ENCODE measurements at places on chromosomes 5 and 9.

GRCh38 chr9:28092981-28093936 lies 520.0 kb upstream of the C9orf72 start:
- DNase-seq, result no peak

GRCh38 chr9:93300585-93301081 lies 116.7 kb downstream of the WNK2 start:
- no peak for DNase-seq

DNA sequence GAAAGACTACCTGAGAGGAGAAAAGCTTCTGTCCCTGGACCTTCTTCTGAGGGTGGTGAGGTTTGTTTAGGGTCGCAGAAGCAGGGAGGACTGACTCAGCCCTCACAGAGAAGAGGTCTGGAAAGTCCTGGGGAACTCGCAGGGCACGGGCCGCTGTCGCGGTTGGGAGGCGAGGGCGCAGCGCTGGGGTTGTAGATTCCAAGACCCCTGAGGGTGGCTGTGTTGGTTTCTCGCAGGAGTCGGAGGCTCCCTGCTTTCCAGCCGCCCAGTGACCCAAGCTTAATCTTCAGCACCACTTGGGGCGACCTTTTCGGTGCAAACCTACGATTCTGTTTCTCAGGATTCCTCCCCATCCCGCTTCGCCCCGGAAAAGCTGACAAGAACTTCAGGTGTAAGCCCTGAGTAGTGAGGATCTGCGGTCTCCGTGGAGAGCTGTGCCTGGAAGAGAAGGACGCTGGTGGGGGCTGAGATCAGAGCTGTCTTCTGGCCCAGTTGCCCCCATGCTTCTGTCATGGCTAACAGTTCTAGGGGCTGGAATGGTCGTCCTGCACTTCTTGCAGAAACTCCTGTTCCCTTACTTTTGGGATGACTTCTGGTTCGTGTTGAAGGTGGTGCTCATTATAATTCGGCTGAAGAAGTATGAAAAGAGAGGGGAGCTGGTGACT lies 482 bp downstream of the SLC27A6 start:
- DNase-seq, result no peak

DNA sequence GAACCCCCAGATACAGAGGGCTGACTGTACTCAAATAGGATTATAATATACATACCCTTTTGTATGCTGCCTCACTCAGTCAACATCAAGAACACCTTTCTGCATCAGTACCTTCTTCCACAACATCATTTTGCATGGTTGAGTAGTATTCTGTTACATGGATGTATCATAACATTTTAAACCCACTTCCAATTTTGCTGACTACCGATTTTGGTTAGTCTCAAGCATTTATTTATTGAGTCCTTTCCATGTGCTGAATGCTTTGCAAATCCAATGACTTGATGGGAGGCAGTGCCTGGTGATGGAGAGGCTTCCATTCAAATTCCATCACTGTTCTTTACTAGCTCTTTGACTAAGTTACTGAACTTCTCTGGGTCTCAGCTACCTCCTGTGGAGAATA lies 182.0 kb upstream of the KLF4 start:
- no peak for DNase-seq

DNA sequence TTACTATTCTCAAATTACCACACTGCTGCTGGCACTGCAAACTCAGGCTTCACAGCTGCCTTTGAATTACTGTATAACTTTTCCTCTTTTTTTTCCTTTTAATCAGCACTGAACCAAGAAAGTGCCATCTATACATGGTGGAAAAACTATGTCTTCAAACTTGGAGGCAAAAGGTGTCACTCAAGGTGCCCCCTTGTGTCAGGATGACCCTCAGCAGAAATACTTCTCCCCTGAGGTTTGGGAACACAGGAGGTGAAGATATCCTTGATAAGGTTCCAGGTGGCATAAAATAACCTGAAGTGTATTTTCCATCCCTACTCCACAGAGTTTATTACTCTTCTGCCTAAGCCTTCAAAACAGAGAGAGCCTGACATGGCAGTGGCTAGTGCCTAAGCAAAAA lies 14.5 kb downstream of the FRMD3 start:
- no peak for DNase-seq

DNA sequence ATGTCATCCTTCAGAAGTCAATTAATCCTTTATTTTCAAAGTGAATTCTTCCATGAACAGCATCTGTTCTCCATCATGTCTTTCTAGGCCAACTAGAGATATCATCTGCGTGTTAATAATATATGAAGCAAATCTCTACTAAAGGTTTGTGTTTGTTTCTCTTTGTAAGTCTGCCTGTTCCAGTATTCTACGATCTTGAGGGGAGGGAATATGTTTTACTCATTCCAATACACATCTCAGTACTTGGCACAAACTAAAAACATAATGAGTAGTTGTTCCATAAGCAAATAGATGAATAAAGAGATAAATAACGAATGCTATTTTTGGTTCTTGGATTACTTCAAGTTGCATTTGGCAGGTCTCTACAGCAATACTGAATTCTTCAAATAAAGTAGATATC lies 470.7 kb upstream of the GRIN3A start:
- no peak for DNase-seq

GRCh38 chr9:70613024-70613768 lies 198.7 kb upstream of the KLF9 start:
- no peak for DNase-seq

GRCh38 chr5:161376034-161376433 lies 170.5 kb downstream of the GABRB2 start:
- no peak for DNase-seq

DNA sequence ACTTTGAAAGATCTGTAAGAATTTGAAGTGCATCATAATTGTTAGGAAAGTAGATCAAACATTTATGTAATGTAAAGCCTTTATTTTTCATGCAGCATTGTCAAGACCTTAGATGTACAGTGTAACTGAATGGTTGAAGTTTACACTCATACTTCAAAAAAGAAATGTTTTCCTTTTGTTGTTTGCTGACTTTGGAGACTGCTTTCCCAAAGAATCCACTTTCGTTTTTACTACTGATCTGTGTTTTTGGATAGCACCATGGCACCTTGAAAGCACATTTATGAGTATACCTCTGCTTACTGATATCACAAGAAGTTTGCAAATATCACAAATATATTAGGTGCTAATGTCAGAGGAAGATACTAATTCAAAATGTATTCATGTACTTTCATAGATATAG lies 50.0 kb downstream of the PIP5K1B start:
- DNase-seq, result no peak

DNA sequence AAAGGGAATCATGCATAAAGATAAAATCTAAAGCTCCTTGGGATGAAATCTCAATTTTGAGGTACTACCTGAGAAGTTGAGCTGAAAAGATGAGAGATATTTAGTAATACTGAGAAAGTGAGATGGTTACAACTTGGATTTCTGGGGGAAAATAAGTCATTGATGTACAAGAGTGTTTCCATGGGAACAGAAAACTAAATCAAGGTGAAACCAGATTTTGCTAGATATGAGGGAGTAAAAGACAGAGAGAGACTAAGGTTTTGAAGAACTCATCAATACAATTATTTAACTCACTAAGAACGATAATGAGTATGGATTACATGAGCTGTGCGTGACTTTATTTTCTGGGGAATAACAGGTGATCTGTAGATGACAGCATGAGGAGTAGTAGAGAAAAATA lies 10.2 kb upstream of the ST8SIA4 start:
- no peak for DNase-seq

DNA sequence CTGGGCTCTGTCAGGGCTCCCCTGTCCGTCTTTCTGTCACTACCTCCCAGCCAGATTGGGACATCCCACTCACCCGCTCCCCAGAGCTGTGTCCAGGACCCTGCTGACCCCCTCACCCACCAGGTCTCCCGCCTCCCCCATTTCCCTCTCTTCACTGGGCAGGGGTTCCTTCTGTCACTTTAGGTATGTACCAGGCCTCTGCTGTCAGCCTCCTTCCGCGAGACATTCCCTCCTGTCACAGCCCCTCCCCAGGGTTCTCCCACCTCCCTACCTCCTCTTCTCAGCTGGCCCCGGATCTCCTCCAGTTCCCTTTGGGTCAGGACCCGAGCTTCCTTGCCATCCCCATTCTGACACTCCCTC lies 488 bp downstream of the POLR1E start:
- DNase-seq, result no peak

GRCh38 chr5:99045871-99046270 lies 117.1 kb upstream of the CHD1 start:
- DNase-seq, result no peak

- DNase-seq, result no peak
Observed at GRCh38 chr5:141121985-141122384, 367 bp downstream of the PCDHB4 start.

DNA sequence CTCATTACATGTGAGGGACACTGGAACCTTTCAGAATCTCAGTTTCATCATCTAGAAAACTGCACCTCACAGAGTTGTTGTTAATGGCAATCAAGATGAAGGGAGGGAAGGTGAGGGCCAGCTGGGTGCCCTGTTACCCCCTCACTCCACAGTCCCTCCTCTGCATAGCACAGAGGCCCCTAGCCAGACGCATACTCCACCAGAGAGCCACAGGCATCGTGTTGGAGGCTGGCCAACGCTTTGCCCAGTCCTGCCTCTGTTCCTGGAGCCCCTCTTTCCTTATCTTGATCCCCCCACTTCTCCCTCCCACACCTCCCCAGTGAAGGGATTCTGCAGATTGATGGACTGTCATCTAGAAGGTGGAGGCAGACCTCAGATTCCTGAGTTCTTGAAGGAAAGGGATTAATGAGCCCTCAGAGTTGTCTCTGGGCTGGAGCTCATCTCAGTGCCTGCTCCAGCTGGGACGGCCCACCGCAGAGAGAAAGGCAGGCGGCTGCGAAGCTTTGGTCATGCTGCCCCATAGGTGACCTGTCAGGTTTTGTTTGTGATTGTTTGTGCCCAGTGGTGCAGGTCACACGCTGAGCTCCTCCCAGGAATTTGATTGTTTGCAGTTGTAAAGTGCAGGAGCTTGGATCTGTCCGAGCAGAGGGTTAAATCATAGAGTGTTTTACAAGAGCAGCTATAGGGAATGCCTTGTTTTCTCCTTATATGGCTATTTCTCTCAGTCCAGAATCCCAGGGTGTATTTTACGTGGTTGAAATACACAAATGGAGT lies 487.3 kb downstream of the CCDC171 start:
- DNase-seq, result no peak

DNA sequence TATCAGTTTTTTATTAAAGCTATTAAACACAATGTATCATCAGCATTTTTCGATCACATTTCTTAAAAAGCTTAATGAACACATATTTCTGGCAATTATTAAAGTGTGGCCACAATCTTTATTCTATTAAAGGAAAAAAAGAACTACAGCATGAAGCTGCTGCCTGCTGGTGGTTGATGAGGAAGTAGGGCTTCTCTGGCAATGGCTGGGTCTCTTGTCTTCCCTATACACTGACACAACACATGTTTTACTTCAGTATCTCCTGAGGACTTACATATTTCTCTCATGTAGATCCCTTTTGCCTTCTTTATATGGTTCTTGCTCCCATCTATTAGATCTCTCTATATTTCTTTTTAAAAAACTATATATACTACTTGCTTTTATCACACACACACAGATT lies 590.7 kb downstream of the RAB3C start:
- DNase-seq, result no peak

DNA sequence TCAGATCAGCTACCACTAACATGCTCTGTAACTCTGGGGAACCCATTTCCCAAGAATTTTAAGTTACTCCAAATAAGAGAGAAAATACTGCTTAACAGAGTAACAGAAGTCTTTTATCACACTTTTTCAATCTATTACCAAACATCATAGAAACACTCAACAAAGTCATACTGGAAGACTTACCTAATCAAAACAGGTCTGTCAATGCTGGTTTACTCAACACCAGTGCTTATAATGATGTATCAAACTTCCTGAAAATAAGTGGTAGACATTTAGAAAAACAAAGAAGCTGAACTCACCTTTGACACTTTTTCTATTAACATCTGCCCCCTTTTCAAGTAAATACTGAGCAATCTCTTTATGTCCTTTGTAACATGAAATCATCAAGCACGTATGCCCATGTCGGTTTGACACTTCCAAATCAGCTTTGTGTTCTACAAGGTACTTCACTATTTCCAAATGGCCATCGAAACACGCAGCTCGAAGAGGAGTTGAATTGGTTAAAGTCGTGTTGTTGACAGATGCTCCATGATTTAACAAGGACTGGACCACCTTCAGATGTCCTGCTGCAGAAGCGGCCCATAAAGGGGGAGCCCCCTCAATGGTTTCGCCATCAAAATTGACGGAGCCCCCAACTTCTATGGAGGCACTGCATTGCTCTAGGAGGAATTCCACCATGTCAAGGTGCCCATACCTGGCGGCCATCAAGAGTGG lies 1.8 kb downstream of the FEM1C start:
- DNase-seq, result no peak

GRCh38 chr5:120507197-120507596 lies 43.1 kb downstream of the PRR16 start:
- no peak for DNase-seq

GRCh38 chr9:128092199-128092977 lies 24.4 kb downstream of the SLC25A25 start:
- no peak for DNase-seq

- DNase-seq, result no peak
Observed at GRCh38 chr5:150987746-150988145, 32.6 kb upstream of the GPX3 start.

- DNase-seq, result no peak
Observed at GRCh38 chr5:33257807-33258429, 182.8 kb upstream of the TARS1 start.

DNA sequence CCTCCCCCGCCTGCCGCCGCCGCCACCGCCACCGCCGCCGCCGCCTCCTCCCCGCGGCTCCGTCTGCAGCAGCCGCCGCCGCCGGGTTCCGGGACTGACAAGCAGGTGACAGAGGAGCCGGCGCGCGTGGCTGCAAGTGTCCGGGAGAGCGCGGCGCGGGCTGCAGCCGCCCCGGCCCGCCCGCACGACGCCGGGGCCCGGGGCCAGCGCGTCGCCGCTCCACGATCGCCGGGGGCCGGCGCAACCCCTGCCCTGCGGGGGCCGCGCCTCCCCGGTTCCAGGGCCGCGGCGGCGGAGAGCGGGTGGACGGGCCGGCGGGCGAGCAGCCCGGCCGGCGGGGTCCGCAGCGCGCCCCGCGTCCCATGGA lies 343 bp downstream of the LMX1B start:
- DNase-seq, result no peak

GRCh38 chr5:118554981-118555380 lies 433.4 kb downstream of the DTWD2 start:
- DNase-seq, result no peak

GRCh38 chr9:128244091-128244836 lies 31.5 kb downstream of the GOLGA2 start:
- no peak for DNase-seq

GRCh38 chr5:126106029-126106428 lies 317.2 kb upstream of the GRAMD2B start:
- no peak for DNase-seq

GRCh38 chr9:22228542-22228941 lies 218.1 kb upstream of the DMRTA1 start:
- no peak for DNase-seq

DNA sequence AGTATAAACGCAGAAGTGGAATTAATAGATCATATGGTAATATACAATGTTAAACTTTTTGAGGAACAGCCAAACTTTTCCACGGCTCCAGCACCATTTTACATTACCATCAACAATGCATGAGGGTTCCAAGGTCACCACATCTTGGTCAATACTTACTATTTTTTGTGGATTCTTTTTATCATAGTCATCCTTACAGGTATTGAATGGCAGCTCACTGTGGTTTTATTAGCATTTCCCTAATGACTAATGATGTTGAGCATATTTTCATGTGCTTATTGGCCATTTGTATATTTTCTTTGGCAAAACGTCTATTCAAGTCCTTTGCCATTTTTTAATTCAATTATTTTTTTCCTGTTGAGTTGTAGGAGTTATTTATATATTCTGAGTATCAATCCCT lies 14.1 kb upstream of the RAPGEF6 start:
- DNase-seq, result no peak
